Stimulated activated CD8-positive, alpha-beta memory T cell treated with anti-CD3 and anti-CD28 coated beads, Interleukin-12 subunit alpha, Interleukin-12 subunit beta, amount 100 ng/mL, for 1 hour (primary cell): ENCODE measurements at places on chromosomes 4 and X.

DNA sequence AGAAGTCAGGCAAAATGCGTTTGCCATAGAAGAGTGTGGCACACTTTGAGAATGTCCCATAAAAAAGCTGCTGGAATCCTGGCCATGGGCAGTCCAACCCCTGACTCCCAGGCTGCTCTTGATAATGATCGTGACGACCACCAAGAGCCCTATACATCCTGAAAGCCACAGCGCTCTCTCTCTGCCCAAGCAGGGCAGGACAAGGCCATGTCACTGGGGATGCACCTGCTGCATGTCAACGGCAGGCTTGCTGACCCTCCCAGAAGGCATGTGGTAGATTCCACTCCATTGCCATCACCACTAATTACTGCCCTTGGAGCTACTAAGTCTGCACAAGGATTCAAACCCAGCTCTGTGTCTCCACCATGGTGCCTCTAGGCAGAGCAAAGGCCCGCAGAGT, 144.5 kb downstream of the EVC2 start:
- no peak for DNase-seq

GRCh38 chr4:2800691-2801596, 8.1 kb downstream of the SH3BP2 start:
- DNase-seq = no peak

DNA sequence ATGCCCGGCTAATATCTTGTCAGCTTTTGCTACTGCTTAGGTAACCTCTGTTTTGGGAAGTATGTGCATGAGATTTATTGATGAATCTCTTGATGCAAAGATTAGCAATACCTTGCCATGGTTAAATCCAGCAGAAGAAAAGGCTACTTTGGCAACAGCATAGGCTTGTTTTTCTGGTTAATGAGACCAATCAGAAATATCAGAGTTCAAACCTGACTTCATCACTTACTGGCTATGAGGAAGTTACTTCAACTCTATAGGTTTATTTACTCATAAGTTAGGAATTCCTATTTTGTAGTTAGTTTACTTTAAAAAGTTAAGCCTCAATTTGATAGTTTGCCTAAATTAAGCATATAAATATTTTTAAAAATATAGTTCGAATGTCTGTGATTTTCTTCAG, 93.1 kb downstream of the PDLIM5 start:
- no peak for DNase-seq

GRCh38 chr4:4838936-4839810, 20.3 kb upstream of the MSX1 start:
- no peak for DNase-seq

DNA sequence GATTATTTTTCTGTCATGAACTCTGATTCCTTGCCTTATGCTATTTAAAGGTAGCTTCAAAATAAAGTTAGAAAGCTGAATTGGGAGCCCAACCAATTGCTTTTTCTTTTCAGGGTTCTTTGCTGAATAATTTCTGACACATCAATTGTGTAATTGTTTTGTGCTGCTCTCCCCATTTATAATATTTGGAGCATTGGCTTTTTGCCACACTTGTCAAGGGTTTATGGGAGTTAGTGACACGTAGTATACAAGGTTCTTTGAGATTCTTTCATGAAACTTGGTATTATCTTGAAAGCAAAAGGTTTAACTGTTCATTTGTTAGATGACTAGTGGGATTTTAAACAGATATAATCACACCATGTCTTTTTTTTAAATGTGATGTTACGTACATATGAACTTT, 80.9 kb downstream of the POLA1 start:
- DNase-seq = no peak
